ENCODE measurements at places on chromosomes 2 and 18.

DNA sequence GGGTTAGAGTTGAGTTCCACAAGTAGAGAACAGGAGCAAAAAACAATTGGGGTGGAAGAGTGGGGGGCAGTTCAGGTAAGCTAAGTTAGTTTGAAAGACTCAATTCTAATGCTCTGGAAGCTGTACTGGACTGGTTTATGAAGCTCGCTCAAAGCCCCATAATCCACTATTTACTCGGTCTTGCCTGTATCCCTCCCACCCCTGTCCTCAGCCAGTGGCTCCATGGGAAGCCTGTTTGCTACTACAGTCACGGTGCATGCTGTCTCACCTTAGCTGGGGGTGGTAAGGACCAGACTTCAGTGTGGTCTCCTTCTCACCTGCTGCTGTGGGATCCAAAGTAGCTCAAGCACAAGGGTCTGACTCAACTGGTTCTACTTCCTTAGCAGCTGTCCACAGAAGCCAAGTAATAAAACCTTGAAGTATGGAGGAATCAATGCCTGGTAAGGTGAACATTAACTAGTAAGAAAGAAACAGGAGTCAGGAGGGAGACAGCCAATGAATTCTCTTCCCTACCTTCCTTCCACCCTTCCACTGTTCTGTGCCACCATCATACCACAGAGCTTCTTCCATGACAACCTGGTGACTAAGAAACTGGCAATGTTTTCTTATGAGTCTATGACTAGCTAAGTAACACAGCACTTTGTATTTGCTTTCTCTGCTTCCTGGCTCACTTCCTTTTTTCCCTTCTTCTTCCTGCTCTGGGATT, 230.8 kb downstream of the SRBD1 start:
- no peak for DNase-seq

DNA sequence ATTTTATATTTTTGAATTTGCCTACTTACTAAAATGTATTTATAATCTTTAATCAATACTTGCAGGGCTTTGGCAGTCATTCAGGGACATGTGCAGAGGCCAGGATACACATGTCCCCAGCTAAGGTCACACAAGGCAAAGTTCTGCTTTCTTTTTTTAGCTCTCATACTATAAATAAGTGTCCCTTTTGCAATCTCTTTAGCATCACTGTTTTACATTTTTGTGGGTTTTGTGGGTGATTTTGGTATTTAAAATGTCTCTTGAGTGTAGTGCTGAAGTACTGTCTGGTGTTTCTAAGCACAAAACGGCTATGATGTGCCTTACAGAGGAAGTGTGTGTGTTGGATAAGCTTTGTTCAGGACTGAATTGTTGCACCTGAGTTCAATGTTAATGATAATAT, 309.0 kb upstream of the GULP1 start:
- DNase-seq: no peak

DNA sequence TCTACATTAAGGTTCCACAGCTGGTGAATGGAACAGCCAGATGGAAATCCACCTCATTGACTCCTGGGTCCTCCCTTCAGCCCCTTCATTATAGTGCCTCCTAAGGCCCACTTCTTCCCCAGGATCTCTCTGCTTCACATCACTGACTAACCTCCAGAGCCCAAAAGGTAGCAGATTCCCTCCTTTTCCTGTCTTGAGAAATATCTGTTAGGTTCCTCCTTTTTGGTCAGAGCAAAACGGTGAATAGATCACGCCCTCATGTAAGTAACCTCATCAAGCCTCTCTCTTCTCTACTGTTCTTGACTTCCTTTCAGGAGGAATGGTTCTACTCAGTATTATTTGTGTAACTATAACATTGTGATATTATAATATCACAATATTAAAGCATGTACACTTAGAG, 155.0 kb upstream of the SRD5A2 start:
- DNase-seq: no peak

GRCh38 chr2:79620679-79621078, 107.8 kb downstream of the CTNNA2 start:
- no peak for DNase-seq

- DNase-seq: no peak
Measured at GRCh38 chr2:16322308-16323125, 343.1 kb downstream of the CYRIA start.

DNA sequence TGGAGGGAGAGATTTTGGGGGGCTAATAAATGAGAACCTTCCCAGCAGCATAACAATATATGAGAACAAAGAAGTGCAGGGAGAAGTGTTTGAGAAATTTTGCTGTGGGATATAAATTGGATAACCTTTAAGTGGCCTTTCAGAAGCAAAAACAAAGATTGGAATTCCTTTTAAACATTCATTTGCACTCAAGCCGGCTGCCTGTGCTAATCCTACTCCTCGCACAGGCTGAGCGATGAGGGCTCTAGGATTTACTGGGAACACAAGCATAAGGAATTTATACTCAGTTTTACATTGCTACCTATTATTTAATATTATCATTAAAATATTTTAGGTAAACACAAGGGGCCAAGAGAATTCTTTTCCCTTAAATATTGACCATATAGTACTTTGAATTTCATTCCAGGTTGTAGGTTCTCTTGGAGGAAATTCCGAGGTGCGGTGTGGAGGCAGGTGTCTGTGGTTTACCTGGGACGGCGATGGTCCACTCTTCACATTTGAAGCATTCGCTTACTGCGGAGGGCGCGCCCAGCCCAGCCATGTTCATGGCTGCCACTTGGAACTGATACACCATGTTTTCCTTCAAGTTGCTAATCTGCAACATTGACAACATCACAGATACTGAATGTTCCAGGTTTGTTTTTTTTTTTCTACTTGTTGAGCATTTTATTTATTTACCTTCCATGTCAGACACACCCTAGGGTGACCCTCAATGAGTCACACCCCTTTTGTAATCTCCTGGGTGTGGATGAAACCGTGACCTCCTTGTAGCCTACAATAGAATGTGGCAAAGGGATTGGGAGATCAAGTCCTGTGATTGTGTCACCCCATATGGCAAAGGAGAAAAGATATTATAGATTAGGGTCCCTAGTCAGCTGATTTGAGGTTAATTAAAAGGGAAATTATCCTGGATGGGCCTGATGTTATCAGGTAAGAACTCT, 100.1 kb downstream of the MYOM1 start:
- no peak for DNase-seq

GRCh38 chr2:100785626-100786296, 34.2 kb upstream of the NPAS2 start:
- no peak for DNase-seq

- DNase-seq: no peak
Measured at GRCh38 chr2:227728035-227728434, at the start of gene SCYGR7. Gene SCYGR7, plus strand, starts transcription at chr2:227728335. Its CDS starts 0 bp downstream, at chr2:227728335.

DNA sequence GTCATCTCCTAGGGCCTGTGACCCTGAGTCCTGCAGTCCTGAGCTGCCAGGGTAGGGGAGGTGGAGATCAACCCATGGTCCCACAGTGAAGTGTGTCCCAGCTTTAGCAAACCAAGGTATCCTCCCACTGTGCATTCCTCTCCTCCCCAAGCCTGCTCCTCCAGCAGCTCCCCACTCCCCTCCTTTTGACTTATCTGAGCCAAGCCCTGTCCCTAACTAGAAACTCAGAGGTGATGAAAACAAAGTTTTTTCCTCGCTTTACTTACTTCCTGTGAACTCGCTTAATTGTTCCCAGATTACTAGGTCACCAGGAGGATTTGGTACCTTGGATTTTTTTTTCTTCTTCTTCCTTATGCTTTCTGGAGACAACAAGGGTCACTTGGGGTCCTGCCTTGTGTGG, 80.8 kb downstream of the EHD3 start:
- no peak for DNase-seq

- DNase-seq: no peak
Measured at GRCh38 chr2:129248198-129248597, 731.3 kb upstream of the RAB6C start.

- DNase-seq: no peak
Measured at GRCh38 chr2:164565359-164565758, 55.9 kb downstream of the GRB14 start.

GRCh38 chr18:36187826-36188721, 777 bp downstream of the MOCOS start:
- DNase-seq: no peak

- DNase-seq: no peak
Measured at GRCh38 chr2:11656671-11657101, 13.3 kb downstream of the NTSR2 start.

- DNase-seq: no peak
Measured at GRCh38 chr2:72222829-72223564, 75.3 kb upstream of the CYP26B1 start.

GRCh38 chr2:1484131-1484884, 71.0 kb downstream of the TPO start:
- DNase-seq: no peak

DNA sequence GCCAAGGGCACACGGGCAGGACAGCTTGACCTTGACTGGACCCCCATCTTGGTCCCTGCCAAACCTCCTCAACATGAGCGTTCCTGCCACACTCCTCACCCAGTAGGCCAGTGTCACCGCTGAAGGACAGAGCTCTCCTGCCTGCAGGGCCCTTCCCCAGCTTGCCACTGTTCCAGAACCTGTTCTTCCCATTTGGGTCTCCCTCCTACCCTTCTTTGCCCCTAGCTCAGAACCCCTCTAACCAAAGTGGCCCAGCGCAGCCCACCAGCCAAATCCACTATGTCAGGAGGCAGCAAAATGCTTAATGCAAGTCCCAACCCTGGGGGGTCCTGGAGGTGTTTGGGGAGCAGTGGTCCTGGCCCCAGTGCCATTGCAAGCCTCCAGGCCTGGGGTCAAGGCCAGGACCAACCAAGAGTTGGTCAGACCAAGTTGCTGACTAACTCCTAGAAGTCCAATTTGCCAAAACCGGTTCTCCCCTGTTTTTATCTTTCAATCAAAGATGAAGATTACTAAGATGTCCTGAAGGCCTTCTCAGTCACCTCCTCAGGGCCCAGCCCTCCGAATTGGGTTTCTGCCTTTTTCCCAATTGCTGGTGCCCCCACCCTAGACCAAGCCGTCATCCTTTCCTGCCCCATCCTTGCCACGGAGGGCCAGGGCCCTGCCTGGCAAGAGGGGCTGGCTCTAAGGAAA, 4.5 kb upstream of the ASPRV1 start:
- no peak for DNase-seq

DNA sequence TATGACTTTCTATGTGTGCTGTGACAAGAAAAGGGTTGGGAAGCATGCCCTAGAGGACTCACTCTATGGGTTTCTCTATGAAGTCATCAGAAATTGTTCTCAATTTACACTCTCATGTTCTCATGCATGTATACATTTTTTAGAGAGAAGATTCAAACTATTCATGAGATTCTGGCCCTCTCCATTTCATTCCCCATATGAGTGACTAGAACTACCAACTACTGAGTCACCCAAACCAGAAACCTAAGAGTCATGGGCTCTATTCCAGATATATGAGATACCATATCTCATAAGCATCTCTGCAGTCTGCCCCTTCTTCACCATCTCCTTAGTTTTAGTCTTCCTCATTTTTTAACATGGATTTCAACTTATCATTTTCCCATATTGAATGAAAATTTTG, 87.7 kb downstream of the EXOC6B start:
- DNase-seq: no peak

DNA sequence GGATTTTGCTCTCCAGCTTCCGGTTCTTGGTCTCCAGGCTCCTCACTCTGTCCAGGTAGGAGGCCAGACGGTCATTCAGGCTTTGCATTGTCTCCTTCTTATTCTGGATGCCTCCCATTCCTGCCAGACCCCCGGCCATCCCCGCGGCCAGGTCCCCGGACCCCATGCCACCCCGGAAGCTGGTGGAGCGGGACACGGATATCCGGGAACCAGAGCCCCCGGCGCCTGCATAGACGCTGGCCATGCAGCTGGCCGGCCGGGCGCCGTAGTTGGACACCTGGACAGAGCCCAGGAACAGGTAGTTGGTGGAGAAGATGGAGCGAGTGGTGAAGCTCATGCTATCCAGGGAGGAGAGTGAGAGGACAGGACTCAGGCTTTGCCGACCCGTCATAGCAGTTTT, 23.5 kb upstream of the PPP1R1C start:
- no peak for DNase-seq

GRCh38 chr2:8171608-8172007, 510.2 kb upstream of the ID2 start:
- no peak for DNase-seq

DNA sequence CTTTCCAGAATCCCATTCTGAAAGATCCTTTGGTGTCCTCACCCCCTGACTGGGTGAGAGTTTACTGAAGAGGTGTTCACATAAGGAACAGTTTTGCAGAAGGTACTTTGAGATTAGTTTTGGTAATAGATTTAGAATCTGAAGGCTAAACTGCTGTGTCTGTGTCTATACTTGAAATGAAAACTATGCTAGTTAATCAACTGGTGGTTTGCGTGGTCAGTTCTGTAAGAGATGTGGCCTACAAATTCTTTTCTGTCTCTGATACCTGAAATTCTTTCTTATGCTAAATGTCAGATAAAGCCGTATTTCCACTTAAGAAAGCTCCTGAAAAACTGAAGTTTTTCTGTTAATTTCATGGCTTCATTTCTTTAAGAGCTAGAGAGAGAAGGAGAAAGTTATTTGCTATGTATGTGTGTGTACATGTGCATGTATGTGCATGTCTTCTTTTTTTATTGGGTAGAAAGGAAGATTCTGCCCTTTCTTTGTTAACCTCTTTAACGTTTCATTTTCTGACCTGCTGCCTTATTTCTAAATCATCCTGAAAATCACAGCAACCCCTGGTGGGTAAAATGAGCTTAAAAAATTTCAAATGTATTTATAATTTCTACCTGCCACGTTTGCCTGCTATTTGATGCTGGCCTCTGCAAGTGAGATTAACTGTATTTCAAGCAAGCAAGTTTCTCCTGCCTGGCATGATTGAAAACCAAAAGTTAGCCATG, 552.0 kb upstream of the NRP2 start:
- DNase-seq: no peak

GRCh38 chr2:85712336-85712735, 18.2 kb downstream of the GNLY start:
- no peak for DNase-seq

DNA sequence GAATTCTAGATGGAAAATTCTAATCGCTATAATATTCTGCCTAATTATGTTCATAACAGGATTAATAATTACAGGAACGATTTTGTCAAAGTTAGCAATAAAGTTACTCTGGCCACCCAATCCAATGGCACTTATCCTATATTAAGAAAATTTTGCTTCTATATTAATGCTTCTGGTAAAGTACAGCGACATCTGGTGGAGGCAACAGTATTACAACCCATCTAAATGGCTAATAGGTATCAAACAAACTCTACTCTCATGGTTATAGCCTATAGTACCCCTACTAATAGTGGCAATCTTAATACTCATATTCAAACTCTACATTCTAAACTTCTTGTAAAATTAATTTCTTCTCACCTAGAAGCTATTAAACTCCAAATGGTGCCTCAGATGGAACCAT, 1084.7 kb upstream of the LRRTM1 start:
- no peak for DNase-seq

GRCh38 chr2:108565778-108566375, 31.6 kb downstream of the LIMS1 start:
- no peak for DNase-seq

GRCh38 chr2:42340045-42340937, 20.7 kb downstream of the COX7A2L start:
- DNase-seq: no peak

GRCh38 chr18:40011201-40011600, 1943.8 kb upstream of the PIK3C3 start:
- DNase-seq: no peak
